ENCODE measurements at places on chromosomes 5 and 9.

- no peak for DNase-seq
Measured at GRCh38 chr5:38866362-38867031, 20.7 kb downstream of the OSMR start.

- no peak for DNase-seq
Measured at GRCh38 chr9:126240835-126241234, 85.8 kb upstream of the MVB12B start.

- DNase-seq: no peak
Measured at GRCh38 chr5:93721071-93721470, 20.3 kb downstream of the POU5F2 start.

DNA sequence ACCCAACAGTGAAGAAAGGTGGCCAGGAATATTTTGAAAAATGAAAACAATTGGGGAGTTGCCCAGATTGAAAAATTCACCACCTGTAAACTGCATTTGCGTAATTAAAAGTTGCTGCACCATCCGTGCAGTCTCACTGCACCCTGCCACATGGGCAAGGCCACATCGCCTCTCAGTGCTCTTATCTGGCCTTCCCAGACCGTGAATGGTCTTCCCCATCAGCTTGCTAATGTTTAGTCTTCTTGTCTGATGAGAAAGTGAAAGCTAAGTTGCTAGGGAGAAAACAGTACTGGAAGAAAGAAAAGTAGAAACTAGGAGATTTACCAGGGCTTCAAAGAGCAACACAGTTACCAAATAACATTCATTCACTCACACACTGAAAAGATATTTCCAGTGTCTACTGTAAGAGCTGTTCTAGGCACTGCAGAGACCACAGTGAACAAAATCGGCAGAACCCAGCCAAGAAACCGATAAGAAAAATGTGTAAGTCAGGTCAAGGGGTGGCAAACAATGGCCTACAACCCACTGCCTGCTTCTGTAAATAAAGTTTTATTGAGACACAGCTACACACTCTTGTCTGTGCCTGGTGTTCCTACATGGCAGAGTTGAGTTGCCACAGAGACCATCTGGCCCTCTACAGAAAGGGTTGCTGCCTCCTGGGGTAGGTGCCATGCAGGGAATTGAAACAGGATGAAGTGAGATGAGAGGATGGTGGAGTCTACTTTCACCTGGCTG lies 51.2 kb upstream of the CTSL start:
- DNase-seq: peak; percentile 98

GRCh38 chr9:23825700-23826099 lies 340 bp downstream of the ELAVL2 start:
- no peak for DNase-seq

DNA sequence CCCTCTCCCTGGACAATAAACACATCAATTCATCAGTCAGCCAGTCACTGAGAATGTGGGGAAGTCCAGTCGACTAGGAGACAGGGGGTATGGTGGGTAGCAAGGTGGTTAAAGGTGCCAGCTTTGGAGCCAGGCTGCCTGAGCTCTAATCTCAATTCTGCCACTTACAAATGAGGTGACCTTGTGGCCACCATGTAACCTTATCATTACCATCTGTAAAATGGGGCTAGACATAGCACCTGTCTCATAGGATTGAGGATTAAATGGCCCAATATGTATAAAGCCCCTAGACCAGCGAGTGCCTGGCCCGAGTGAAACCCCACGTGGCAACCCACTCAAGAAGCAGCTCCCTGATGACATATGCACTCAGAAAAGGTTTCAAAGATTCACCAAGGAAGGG lies 73.3 kb upstream of the TBC1D2 start:
- no peak for DNase-seq

- no peak for DNase-seq
Measured at GRCh38 chr5:9375756-9376155, 170.1 kb downstream of the SEMA5A start.

- DNase-seq: no peak
Measured at GRCh38 chr5:157468293-157468965, 8.4 kb downstream of the NIPAL4 start.

DNA sequence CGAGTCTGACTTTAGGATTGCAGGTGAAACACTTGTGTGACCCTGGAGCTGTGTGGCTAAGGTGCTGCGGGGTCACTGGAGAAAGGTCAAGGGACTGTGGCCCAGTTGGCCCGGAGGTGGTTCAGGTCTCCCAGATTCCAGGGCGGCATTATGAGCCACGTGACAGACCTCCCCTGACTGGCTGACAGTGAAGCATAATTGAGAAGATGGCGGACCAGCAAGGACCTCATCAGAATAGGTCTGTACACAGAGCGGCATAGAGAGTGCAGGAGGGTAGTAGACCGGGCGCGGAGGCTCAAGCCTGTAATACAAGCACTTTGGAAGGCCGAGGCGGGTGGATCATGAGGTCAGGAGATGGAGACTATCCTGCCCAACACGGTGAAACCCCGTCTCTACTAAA lies 815 bp upstream of the ODF2 start:
- no peak for DNase-seq

GRCh38 chr9:83649080-83649479 lies 26.1 kb downstream of the IDNK start:
- DNase-seq: peak; percentile 85

DNA sequence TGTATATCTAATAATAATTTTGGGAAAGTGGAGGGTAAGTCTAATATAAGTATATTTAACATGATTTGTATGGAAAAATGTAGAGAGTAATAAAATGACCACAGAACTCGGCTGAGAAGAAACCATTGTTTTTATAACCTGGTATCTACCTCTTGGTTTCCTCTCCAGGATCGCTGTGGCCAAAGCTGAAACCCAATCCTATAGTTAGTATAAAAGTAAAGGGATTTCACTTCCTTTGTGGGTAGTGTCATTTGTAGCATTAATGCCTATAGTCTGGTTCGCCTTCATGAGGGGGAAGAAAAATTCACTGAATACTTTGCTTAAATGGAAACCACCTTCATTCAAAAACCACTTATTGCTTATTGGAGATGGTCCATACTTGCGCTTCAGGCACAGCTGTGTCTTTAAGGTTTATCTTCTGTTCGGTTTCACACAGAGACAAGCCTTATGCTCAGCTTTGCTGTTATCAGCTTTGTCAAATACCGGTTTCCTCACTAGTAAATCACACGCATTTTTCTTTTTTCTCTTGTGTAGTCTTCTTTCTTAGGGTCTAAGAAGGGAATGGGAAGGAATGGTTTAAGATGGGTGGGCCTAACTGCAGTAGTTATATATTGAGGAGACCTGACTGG lies 12.1 kb downstream of the PIK3R1 start:
- DNase-seq: peak; percentile 54

- peak; percentile 46 for DNase-seq
Measured at GRCh38 chr5:111755942-111756381, 1.0 kb downstream of the NREP start.

DNA sequence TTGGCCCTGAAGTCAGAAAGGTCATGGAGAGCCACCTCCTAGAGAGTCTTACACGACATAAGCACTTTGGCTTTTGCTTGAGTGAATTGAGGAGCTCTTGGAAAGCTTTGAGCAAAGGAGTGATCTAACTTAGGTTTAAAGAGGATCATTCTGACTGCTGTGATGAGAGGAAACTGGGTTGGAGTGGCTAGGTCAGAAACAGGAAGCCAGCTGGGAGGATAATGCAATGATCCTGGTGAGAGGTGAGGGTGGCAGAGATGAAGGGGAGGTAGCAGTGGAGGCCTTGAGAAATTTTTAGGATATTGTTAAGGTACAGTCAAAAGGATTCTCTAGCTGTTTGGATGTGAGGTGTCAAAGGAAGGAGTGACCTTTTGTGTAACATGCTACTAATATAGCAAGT lies 32.2 kb upstream of the ROPN1L start:
- DNase-seq: no peak

- no peak for DNase-seq
Measured at GRCh38 chr9:98660541-98660940, 48.2 kb downstream of the GABBR2 start.

- no peak for DNase-seq
Measured at GRCh38 chr5:171478946-171479775, 59.7 kb downstream of the FGF18 start.

DNA sequence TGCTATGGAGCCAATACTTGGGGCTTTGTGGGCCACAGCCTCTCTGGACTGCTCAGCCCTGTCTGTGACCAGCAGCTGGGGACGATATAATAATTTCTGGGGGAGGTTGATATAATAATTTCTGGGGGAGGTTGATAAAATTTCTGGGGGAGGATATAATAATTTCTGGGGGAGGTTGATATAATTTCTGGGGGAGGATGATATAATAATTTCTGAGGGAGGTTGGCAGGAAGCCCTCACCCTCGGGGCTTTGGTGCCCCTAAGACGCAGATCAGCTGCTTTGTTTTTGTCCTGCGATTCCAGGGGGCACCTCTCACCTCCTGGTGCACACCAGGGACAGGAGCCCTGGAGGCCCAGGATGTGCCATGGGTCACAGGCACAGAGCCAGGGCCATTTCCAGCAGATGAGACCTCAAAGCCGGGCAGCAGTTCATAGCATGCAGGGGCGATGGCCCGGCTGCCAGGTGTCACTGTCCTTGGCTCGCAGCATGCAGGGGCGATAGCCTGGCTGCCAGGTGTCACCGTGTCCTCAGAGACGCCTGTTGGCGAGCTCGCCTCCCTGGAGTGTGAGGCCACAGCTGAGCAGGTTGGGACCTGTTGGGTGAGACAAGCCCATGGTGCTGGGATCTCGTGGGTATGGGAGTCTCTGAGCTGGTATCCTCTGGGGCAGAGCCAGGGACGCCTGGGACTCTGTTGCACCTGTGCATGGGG lies 3.8 kb upstream of the TOR4A start:
- peak; percentile 58 for DNase-seq

DNA sequence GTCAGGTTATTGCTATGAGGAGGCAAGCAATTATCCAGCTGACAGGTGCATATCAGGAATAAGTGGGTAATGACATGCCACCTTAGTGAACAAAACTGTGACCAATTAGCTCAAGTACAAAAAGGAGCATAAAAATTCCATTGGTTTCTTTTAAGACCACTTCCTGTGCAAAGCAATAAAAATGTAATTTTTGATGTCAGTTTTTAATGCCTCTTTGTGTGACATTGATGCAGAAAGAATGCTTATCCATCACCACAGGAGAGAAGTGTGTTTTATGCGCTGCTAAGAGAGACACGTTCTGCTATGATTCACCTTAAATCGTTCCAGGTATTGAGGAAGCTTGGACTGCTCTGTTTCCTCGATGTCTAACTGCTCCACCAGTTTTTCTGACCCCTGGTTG lies 96.7 kb downstream of the MRPS27 start:
- no peak for DNase-seq

- DNase-seq: no peak
Measured at GRCh38 chr9:108626743-108627142, 229.0 kb downstream of the ACTL7B start.

DNA sequence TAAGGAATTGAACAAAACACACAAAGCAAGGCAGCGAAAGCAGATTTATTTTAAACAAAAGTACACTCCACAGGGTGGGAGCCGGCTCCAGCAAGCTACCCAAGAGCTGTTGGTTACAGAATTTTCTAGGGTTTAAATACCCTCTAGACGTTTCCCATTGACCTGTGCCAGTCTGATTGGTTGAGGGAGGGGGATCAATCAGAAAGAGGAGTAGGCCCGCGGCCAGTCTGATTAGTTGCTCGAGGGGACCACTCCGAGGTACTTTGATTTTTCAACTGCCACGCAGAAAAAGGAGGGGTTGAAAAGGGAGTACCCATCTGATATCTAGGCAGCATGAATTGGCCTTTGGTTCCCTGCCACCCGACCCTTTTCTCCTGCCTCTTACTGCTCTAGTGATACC lies 998 bp downstream of the SRP19 start:
- no peak for DNase-seq

GRCh38 chr5:2029206-2029605 lies 146.5 kb upstream of the IRX4 start:
- no peak for DNase-seq

- DNase-seq: peak; percentile 13
Measured at GRCh38 chr5:176700239-176700847, 53.1 kb downstream of the TSPAN17 start.

- no peak for DNase-seq
Measured at GRCh38 chr9:127021664-127022363, 100.6 kb downstream of the ANGPTL2 start.
